ENCODE measurements at places on chromosomes 4 and X.

DNA sequence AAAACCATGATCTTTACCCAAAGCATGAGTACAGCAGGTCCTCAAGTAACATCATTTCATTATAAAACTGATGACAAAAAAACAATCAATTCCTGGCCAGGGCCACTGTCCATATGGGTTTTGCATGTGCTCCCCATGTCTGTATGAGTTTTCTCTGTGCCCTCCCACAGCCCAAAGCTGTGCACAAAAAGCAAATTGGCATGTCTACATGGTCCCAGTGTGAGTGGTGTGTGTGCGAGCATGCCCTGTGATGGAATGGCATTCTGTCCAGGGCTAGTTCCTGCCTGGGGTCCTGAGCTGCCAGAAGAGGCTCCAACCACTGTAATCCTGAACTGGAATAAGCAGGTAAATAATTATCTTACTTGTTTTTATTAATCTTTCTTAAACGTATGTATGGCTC lies 28.4 kb downstream of the SMARCA1 start:
- DNase-seq = no peak

DNA sequence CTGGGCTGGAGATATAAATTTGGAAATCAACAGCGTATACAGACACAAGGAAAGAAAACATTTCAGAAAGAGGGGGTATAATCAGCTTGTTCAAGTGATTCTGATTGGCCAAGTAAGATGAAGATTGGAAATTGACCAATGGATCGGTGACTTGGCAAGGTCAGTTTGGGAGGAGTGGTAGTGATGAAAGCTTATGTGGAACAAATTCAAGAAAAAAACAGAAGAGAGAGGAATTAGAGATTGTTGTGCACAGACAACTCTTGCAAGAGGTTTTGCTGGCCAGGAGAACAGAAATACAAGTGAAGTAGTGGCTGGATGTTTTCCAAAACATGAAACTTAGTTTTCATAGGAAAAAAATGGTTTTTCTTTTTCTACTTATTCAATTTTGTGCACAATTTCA lies 16.3 kb downstream of the CD38 start:
- no peak for DNase-seq

GRCh38 chr4:125187226-125188176 lies 127.3 kb upstream of the FAT4 start:
- DNase-seq = no peak

- DNase-seq = no peak
These were observed 174.7 kb downstream of the GC start for GRCh38 chr4:71609167-71609566.

DNA sequence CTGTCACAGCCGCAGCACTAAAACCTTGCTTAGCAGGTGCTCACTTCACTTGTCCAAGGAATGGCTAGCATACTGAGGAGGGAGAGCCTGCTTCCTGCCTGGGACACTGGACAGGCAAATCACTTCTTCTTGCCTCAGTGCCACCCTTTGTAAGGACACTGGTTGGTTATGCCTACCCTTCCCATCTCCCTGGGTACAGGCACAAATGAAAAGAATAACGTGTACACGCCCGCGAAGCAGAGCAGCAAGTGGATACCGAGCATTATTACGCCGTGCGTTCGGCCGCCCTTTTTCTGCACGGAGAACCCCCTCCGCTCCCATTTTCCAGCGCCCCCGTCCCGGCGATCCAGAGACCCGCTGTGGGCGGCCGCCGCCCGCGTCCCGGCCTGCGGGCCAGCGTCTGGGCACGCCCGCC lies 338 bp upstream of the KLHL2 start:
- DNase-seq = no peak
